Activated CD4-positive, alpha-beta T cell treated with anti-CD3 and anti-CD28 coated beads for 36 hours (primary cell): ENCODE measurements at places on chromosomes 5 and 9. TPM values are rescaled to one million over a fixed set of nuclear protein-coding genes. Genes with fewer than 3 reads are reported as not detected.

DNA sequence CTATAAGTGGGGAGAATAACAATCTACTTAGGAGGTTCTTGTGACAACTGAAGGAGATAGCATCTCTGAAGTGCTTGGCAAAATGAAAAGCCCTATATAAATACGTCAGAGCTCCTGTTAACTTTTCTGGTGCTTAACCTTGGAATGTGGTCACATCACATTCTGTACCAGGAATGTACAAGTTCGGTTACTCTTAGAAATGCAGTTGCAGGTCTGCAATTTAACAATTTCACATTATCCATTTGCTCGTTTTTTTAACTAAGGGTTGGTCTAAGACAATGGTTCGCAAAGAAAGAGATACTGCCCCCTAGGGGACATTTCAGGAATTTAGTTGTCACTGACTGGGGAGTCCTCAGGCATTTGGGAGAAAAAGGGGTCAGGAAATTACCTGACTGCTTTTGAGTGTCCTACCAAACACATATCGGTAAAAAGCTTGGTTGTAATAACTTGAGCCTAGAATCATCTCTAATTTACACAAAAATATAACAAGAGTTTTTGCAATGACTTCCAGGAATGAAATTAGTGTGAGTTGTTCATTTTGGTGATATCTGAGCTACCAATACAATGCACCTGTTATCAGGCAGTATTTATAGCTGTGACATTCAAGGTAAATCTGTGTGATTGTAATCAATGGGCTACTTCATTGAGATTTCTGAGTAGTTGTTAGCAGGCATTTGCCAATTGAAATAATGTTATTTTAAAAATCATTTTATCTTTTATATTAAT is 5.4 kb upstream of the HBEGF start:
- H3K27me3 ChIP-seq, result no peaks in the 10 kb centered on the region
- peak; percentile 65 for DNase-seq
- H3K36me3 ChIP-seq, result no peaks in the 10 kb centered on the region
- H3K27ac ChIP-seq, result no peak overlapping the region
- H3K4me1 ChIP-seq, result peaks cover 7% of the 10 kb centered on the region

- no peaks in the 10 kb centered on the region for H3K36me3 ChIP-seq
- no peak overlapping the region for H3K4me3 ChIP-seq
- H3K27me3 ChIP-seq, result peaks cover 19% of the 10 kb centered on the region
- H3K4me1 ChIP-seq, result no peaks in the 10 kb centered on the region
- H3K27ac ChIP-seq, result no peak overlapping the region
- DNase-seq, result no peak
Measured at GRCh38 chr9:84277646-84278045, 62.9 kb downstream of the SLC28A3 start.

DNA sequence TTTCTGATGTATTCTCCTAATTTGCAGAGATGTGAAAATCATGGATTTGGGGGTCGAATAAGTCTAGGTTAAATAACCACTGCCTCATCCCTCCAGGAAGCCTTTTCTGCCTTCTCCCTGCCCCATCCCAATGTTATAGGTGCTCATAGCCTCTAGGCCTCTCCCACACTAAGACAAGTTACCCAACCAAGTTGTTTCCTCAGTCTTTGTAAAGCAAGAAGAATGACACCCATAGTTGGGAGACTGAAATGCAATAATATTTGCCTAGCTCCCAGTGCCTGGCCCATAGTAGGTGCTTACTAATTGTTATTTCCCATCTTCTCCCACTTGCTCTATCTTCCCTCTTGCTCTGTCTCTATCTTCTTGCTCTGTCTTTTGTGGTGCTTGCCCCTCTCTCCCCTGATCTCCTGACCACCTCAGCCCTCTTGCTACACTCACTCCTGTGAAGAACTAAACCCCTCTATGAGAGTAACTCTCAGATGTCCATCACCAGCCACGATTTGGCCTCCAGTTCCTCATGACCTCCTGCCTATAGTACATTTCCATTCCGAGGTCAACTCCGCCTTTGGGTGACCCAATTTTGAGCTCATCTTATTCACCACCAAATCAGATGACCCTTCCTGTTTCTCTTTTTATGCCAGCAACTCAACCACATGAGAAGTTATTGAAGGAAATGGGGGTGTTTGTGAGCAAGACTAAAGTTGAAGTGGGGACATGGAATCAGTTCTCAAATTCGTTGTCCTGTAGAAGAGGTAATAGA is 7.0 kb downstream of the AFAP1L1 start:
- no peak overlapping the region for H3K4me3 ChIP-seq
- H3K36me3 ChIP-seq, result no peaks in the 10 kb centered on the region
- no peak overlapping the region for H3K27ac ChIP-seq

FBN2 gene
- not detected for total RNA-seq
